Fibroblast of the aortic adventitia (primary cell): ENCODE measurements at places on chromosomes 5 and 9.

GRCh38 chr9:131036529-131037334, 27.8 kb downstream of the LAMC3 start:
- DNase-seq: no peak

- DNase-seq: no peak
Observed at GRCh38 chr5:40904994-40905306, 4.3 kb upstream of the C7 start.

- DNase-seq: no peak
Observed at GRCh38 chr5:52269859-52270258, 517.9 kb upstream of the ITGA1 start.

- no peak for DNase-seq
Observed at GRCh38 chr5:133610489-133611356, 1.6 kb downstream of the FSTL4 start.

GRCh38 chr9:77175151-77175550, 2.2 kb upstream of the VPS13A start:
- no peak for DNase-seq
